Vagina (tissue), 2 donors: ENCODE measurements at places on chromosomes 11 and 22. TPM values are rescaled to one million over a fixed set of nuclear protein-coding genes. Genes with fewer than 3 reads are reported as not detected.
A peak's percentile ranks its signal among the peaks of the same experiment; 100 is the strongest.

GRCh38 chr22:37832022-37832857 is 9.1 kb downstream of the GALR3 start:
- DNase-seq: no peak

DNA sequence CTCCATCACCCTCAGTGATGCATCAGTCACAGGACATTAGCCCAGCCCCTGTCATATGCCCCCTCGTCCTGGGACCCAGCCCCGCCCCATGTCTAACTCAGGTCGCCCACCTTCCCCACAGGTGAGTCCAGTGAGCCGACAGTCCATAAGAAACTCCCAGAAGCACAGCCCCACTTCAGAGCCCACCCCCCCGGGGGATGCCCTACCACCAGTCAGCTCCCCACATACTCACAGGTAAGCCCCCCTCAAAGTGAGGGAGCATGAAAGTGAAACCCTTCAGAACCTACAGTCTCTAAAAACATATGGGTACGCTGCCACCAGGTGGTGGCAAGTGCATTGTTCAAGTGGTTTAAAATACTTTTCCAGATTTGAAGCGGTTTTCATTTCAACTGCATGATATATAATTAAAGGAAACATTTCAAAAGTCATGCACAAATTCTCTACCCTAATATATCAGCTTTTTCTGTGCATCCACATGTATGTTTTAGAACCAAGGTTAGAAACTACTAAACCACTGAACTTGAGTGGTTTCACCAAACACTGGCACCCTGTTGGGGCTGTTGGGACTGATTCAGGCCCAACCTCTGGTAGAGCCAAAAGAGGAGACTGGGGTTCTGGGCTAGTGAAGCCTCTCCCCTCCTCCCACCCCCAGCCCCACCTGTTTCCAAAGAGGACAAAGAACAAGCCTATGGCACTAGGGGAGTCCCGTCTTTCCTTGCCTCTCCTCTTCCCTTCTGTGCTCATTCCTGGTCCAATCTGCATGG is 17.3 kb downstream of the EPS8L2 start:
- DNase-seq: peak; percentile 83

- no peak for DNase-seq
These were observed 56.2 kb downstream of the CTSC start for GRCh38 chr11:88281317-88281712.

DNA sequence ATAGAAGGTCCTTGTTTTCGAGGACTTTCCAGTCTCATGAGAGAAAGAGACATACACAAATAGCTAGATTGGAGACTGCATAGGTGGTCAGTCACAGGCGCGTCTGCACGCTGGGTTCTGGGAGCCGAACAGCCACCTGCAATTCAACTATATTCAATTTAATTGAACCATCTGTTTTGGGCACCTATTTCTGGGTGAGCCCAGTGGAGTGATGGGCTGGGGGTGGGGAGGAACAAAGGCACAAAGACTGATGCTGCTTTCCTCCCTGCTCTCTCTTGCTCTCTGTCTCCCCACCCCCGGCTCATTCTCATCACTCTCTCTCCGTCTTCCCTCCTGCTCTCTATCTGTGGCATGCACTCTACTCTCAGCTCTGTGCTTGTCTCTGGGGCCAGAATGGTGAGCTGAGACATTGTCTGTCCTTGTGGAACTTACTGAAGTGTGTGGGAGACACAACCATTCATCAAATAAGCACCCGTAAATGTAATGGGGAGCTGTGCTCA is 48.1 kb upstream of the B3GAT1 start:
- DNase-seq: no peak

GRCh38 chr11:17931595-17931994 is 81.3 kb downstream of the SERGEF start:
- no peak for DNase-seq

DNA sequence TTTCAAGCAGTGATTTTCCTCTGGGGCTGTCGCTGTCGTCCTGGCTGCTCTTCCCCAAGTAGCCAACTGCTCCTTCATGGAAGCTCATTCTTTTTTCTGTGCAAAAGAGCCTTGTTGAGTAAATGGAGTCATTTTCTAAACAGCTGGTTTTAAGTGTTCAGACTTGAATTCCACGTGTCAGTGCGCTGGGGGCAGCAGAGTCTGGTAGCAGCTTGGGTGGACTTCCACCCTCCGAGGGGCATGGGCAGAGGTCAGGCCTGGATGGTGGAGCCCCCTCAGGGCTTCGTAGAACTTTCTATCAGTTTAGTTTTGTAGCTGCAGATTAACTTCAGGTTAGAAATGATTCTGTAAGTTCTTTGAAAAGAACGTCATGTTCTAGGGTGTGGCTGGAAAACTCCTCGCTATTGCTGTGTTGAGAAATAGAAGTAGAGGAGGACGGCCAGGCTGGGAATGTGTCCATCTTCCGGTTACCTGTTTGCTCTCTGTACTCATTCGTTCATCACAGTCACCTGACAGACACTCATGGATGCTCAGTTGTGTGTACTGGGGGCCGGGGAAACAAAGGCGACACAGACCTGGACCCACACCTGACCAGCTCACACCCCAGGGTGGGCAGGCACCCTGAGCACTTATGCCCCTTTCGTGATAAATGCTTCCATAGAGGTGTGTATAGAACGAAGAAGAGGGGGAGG is 270.7 kb downstream of the TBC1D22A start:
- no peak for DNase-seq

GRCh38 chr11:5531053-5531831 is 14.7 kb upstream of the UBQLNL start:
- DNase-seq: no peak

SPATA19 gene
- not detected for total RNA-seq

SLC37A2 gene
- total RNA-seq: 22.6 TPM

CRYAB gene
- 161 TPM for total RNA-seq

VPREB1 gene
- not detected for total RNA-seq

CNTN5 gene
- 0.25 TPM for total RNA-seq
